ENCODE measurements at places on chromosomes 16 and 17.
A peak's percentile ranks its signal among the peaks of the same experiment; 100 is the strongest.

DNA sequence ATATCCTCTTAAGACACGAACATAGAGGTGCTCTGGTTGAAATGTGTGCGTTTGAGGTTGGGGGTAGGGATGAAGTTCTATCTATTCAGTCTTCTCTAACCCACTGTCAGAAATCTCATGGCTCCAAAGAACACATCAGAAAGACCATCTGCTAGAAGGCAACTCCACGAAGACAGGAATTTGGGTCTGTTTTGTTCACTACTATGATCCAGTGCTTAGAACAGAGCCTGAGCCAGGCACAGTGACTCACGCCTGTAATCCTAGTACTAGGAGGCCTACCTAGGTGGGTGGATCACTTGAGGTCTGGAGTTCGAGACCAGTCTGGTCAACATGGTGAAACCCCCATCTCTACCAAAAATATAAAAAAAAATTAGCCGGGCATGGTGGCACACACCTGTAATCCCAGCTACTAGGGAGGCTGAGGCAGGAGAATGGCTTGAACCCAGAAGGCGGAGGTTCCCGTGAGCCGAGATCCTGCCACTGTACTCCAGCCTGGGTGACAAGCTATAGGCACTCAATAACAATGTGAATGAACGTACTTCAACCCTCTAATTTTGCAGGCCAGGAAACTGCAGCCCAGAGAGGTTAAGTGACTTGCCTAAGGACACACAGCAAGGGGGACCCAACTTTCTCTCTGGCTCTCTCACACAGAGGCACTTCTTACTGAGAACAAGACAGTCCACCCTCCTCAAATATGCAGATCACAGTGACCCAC is 2.3 kb downstream of the CASKIN2 start:
- no peak for DNase-seq

DNA sequence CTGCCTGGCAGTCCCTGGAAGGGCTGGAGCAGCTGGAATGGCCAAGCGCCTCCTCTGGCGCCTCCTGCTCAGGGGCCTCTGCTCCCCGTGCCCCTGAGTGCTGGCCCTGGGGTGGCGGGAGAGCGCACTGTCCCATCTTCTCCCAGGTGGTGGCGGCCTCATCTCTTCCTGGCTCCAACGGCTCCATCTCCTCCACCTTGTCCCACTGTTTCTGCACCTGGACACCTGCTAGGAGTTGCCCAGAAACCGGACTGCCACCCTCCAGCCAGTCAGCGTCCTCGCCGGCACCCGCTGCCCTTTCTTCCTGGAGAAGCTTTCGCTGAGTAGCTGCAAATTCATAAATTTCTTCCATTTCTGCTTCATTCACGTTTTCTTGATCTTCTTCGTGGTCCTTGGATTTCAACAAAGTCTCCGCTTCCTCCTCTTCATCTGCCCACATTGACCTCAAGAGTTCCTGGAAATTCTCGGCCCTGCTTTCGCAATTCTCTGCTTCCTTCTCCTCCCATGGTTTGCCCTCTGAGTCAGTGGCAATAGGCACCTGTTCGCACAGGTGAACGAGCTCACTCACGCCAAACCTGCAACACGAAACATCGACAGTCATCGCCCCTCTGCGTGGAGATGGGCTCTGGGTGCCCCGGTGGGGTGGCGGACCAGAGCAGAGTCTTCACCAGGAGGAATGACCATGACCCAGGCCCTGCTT is 13.7 kb upstream of the NLRC3 start:
- DNase-seq = no peak

DNA sequence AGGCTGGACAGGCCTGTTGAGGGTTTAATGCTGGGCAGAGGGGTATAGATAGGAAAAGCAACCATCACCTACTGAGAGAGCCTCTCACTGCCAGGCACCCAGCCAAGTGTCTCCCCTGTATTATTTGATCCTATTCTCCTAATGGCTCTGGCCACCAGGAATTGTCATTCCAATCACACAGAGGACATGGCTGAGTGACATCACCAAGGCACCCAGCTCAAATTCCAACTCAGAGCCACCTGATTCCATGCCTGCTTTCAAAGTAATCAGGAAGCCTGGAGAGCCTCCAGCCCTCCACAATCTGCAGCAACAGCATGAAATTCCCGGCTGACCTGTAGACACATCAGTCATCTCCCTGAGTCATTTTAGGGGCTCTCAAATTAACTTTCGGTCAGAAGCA is 368.9 kb upstream of the C16orf82 start:
- DNase-seq = no peak

- DNase-seq = peak; percentile 57
These were observed 3.9 kb upstream of the EXOC7 start for GRCh38 chr17:76107509-76107908.

GRCh38 chr17:13864521-13864920 is 204.8 kb upstream of the COX10 start:
- no peak for DNase-seq

GRCh38 chr16:14074544-14074943 is 3.4 kb downstream of the MRTFB start:
- DNase-seq = no peak

- no peak for DNase-seq
These were observed 7.7 kb upstream of the AATK start for GRCh38 chr17:81173762-81174155.

- DNase-seq = no peak
These were observed 17.3 kb downstream of the BANP start for GRCh38 chr16:87968541-87968940.

DNA sequence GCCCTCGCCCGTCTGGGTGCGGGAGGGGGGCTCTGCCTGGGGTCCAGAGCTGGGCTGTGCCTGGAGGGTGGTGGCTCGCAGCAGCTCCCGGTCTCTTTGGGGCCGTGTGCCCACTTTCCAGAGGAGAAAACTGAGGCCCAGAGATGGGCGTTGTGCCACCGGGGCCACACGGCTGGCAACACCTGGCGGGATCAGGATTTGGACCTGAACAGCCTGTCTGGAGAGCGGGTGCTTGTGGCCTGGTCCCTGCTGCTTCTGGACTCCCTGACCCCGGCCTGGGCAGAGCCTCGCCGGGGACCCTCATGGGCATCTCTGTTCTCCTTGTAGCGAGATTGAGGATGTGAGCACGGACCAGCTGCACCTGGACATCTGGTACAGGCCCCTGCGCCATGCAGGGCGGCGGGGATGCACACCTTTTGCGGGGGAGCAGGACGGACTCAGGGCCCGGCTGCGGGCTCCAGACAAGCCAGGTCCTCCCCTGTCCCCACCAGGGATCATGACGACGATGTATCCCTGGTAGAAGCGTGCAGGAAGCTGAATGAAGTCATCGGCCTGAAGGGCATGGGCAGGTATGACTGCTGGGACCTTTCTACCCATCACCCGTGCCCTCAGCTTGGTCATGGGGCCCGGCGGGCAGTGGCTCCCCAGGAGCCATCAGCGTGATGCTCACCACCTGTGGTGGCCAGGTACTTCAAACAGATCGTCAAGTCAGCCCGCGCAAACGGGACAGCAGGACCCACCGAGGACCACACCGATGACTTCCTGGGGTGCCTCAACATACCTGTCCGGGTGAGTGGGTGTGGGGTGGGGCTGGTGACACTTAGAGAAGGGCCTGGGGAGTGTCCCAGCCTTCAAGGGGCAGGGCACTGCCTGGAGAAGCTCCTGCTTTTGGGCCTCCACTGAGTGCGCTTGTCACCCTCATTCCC is 8.3 kb downstream of the BAIAP3 start:
- no peak for DNase-seq

DNA sequence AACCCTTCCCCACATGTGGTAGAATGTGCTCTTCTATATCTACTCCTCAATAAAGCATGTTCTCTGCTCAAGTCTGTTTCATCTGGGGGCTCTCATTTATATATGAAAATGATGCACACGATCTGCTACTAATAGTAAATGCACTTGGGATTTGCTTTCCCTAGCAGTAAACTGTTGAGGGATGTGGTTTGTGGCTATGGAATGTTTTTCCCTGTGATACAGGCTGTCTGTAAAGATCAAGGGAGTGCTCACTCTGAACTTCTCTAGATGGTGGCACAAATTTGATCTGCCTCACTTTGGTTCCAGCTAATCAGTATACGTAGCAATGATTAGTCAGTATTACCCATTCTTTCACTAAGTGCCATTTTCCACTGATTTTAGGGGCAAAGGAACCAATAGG is 18.8 kb downstream of the TAC4 start:
- no peak for DNase-seq

DNA sequence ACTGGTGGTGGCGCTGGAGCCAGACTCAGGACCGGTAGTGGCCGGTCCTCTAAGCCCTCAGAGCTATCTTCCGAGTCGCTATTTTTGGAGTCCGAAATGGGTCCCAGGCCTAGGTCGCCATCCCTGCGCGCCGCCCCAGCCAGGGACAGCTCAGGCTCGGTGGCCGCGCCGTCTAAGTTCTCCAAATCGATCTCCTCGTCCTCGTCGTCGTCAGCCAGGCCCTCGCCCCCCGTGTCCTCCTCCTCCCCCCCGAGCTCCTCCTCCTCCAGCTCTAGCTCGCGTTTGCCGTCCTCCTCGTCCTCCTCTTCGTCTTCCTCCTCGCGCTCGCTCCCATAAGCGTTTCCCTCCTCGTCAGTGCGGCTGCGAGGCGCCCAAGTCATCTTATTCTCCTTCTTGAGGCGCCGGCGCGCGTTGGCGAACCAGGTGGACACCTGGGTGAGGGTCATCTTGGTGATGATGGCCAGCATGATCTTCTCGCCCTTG is 1.6 kb downstream of the IRX3 start:
- DNase-seq = no peak

- peak; percentile 97 for DNase-seq
These were observed at the start of gene JPT1 for GRCh38 chr17:75154195-75155106. JPT1 (minus strand) TSS chr17:75154512; CDS start chr17:75154397, 115 bp downstream.

DNA sequence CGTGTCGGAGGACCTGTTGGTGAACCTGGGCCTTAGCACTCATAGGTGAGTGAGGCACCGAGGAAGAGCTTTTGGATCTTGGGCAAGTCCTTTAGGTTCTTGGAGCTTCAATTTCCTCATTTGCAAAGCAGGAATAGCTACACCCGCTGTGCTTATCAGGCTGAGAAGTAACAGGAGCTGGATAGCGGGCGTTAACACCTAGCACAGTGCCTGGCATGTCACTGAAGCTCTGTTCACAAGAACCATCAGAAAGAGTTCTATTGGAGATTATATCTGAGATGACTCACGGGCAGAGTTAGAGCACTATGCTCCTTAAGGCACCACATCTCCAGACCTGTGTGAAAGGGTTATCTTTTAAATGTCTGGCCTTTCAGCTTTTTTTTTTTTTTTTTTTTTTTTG is 12.8 kb downstream of the MEOX1 start:
- no peak for DNase-seq

All from hematopoietic multipotent progenitor cell treated with erythropoietin and hydrocortisone succinate and interleukin-3 and kit ligand, for 17 days (in vitro differentiated cells).